Ovary (tissue), 10 donors: ENCODE measurements at places on chromosomes 3 and 15. TPM values are rescaled to one million over a fixed set of nuclear protein-coding genes. Genes with fewer than 3 reads are reported as not detected.

The MEIS2 gene
- total RNA-seq, result 43.3 TPM

The TTLL13 gene
- 0.10 TPM for total RNA-seq

The IMPG2 gene
- total RNA-seq, result 0.69 TPM

DNA sequence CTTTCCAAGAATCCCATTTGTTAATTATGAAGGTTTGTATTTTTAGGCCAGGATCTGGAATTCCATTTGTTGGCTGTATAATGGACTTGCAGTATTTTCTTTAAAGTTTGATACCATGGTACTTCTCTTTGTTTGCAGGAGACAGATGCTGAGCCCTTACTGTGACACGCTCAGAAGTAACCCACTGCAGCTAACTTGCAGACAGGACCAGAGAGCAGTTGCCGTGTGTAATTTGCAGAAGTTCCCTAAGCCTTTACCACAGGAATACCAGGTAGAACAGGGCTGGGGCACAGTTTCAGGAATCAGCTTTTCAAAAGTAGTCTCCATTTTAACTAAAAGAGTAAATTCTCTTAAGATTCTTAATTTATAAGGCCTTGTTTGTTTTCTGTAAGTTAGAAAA, 59.1 kb downstream of the LMLN start:
- DNase-seq, result no peak

GRCh38 chr3:127578168-127578567, 12.4 kb downstream of the TPRA1 start:
- no peak for DNase-seq

The CAMKV gene
- not detected for total RNA-seq

- DNase-seq, result no peak
Measured at GRCh38 chr3:179304605-179305004, 18.2 kb upstream of the ZNF639 start.

GRCh38 chr3:187230011-187230410, 32.7 kb downstream of the RTP1 start:
- DNase-seq, result no peak

The ADCY5 gene
- total RNA-seq, result 36.2 TPM

- DNase-seq, result no peak
Measured at GRCh38 chr3:110470310-110470709, 601.3 kb upstream of the NECTIN3 start.

The RBP2 gene
- not detected for total RNA-seq

DNA sequence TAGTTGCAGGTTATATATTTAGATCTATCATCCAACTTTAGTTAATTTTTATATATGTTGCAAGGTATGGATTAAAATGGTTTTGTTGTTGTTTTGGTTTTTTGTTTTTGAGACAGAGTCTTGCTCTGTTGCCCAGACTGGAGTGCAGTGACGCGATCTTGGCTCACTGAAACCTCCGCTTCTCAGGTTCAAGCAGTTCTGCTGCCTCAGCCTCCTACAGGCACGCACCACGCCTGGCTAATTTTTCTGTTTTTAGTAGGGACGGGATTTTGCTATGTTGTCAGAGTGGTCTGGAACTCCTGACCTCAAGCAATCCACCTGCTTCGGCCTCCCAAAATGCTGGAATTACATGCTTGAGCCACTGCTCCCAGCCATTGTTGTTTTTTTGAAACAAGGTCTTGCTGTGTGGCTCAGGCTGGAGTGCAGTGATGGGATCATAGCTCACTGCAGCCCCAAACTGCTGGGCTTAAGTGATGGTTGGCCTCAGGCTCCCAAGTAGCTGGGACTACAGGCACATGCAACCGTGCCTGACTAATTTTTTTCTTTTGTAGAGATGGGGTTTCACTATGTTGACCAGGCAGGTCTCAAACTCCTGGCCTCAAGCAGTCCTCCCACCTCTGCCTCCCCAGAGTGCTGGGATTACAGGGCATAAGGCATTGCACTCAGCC, 92.0 kb downstream of the ZNF609 start:
- DNase-seq, result no peak

GRCh38 chr3:78035131-78035641, 995.3 kb downstream of the ROBO2 start:
- DNase-seq, result no peak

DNA sequence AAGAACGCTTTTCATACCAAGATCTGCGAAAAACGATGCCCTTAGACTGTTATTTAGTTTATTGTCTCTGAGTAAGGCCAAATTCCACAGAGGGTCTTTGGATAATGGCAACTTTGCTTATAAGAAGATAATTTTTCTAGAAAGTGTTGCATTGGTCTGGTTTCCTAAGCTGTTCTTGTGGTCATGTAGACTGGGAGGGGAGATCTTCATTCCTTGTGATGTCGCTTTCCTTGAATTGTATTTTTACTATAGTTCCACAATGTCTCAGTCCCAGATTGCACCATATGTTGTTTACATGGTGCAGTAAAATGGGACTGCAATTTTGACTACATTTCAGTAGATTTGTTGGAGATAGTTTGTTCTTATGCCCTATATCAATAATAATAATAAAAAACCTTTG, 28.8 kb upstream of the ST3GAL6 start:
- no peak for DNase-seq

GRCh38 chr3:109091846-109092245, 26.1 kb downstream of the MORC1 start:
- no peak for DNase-seq

The FANCD2 gene
- 4.1 TPM for total RNA-seq

DNA sequence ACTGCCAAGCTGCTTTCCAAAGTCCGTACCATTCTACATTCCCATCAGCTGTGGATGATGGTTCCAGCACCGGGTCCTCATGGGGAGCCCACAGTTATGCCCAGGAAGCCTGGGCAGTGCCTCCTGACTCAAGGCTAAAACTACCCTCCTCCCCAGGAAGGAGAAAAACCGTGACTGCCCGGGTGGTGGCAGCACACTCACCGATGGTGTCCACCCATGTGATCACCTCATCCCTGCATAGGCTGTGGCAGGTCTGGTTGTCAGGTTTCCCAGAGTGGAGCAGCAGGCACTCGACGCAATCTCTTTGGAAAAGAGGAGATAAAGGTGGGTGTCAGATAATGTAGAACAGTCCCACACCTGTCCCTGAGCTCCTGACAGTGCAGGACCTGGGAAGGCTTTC, 38.6 kb downstream of the UMPS start:
- no peak for DNase-seq

The TBC1D23 gene
- 38.9 TPM for total RNA-seq

DNA sequence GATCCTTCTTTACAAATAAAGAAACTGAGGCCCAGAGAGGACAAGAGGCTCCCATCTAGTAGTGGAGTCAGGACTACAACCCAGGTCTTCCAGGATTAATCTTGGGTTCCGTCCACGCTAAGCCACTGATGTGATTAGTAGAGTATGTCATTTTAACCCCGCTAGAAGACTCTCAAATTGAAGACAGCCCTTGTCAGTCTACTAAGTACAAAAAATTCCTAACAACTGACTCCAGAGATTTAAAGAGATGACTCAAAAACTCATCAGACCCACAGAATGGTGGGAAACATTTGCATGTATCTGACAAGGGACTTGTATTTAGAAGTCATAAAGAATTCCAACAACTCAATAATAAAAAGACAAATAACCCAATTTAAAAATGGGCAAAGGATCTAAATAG, 145.3 kb downstream of the CNTN3 start:
- DNase-seq, result no peak

The PLSCR2 gene
- total RNA-seq, result not detected

- no peak for DNase-seq
Measured at GRCh38 chr3:53485675-53486403, 8.6 kb upstream of the CACNA1D start.

GRCh38 chr15:51314391-51315337, 23.7 kb downstream of the CYP19A1 start:
- DNase-seq, result no peak

The SPESP1 gene
- total RNA-seq, result 4.6 TPM

DNA sequence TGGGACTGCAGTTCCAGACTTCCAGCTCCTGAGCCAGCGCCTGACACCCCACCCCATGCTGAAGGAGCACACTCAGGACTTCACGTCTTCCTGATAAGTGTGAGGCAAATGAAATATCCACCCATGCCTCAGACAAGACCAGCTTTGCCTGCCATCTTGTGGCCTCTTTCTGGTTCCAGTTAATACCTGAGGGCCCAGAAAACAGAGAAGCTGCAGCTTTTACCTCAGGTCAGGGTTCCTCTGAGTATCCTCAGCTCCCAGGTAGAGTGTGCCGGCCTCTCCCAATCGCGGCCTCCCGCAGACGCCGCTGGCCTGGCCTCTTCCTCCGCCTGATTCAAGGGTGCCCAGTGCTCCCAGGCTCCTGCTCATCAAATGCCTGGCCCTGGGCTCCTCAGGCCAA, 5.1 kb upstream of the KLHL6 start:
- no peak for DNase-seq
